ENCODE measurements at places on chromosomes 11 and 22.

DNA sequence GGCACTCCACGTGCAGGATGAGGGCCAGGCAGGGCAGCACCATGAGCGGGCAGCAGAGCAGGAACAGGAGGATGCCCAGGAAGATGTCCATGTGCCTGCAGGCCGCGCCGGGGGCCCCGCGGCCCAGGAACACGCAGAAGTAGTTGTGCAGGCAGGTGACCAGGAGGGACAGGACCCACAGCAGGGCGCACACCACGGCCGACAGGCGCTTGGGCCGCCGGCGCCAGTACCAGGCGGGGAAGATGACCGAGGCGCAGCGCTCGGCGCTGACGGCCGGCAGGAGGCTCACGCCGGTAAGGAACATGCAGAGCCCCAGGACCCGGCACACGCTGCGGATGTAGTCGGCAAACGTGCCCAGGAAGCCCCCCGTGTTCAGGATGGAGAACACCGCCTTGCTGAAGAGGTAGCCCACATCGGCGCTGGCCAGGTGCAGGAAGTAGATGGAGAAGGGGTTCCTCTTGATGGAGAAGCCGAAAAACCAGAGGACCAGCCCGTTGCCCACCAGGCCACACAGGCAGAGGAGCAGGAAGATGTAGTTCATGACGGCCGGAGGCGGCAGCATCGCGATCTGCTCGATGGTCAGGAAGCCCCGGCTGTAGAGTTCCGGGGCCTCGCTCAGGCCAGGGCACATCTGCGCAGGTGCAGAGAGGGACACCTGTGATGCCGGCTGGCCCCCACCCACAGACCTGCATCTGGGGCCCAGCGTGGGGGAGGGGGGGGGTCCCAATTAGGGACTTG lies 7.2 kb downstream of the MRGPRF start:
- DNase-seq = peak; percentile 86

GRCh38 chr11:6618117-6619003 lies 862 bp downstream of the TPP1 start:
- DNase-seq = no peak

DNA sequence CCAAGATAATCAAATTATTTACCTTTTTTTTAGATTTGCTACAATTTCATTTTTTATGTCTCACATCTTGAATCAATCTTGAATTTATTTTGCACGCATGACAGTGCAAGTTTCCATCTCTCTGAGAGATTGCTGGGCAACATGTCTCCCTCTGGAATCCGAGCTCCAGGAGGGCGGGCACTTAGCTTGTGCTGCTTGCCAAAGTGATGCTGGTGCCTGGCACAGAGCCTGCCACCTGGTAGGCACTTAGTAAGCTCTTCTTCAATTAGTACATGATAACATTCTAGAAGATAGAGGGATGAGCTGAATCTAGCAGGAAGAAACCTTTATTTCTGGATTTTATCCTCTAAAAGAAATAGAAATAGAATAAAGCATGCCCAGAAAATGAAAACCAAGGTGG lies 27.5 kb upstream of the OR9I1 start:
- no peak for DNase-seq

GRCh38 chr22:39906207-39906606 lies 5.3 kb downstream of the GRAP2 start:
- DNase-seq = no peak

DNA sequence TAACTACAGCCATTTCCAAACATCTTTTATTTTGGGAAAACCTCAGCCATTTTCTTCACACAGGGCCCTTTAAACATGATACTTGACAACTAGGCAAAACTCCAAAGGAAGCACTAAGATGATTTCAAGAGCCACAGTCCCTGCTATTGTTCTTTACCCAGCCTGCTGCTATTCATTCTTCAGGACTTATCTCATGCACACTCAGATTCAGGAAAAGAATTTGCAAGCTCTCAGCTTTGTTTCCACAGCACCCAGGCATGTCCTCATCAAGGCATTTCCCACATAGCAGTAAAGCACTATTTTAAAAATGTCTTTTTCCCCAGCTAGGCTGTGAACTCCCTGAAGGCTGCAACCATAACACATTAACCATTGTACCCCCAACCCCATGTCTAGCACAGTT lies 609.3 kb upstream of the CCDC90B start:
- no peak for DNase-seq

GRCh38 chr11:35725885-35726284 lies 63.3 kb downstream of the TRIM44 start:
- no peak for DNase-seq

DNA sequence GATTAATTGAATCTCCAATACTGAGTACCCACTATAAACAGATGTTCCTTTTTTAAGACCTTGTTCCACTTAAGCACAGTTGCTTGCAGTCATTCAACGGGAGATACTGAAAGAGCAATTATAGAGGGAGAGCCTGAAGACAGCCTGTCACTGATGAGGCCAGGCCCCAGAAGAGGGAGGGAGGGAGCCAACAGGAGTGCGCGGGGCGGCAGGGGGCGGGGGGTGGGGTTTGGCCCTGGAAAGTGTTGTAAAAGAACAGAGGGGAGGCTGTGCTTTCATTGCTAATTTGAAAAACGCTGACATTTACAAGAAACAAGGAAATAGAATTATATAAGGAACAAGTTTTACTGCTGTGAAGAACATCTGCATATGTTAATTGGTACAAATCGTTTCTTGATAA lies 53.1 kb downstream of the MAP6 start:
- no peak for DNase-seq

DNA sequence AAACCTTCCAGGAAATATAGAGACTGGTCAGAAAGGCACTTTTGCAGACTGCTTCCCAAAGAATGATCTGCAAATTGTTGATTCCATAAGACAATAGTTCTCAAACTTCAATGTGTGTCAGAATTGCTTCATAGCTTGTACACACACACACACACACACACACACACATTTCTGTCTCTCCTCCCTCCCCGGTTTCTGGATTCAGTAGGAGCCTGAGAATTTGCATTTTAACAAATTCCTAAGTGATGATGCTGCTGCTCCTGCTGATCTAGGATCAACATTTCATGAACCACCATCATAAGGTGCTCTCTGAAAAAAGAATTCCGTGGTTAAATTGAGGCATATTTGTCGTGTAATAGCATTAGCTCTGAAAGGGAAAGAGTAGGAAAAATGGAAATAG lies 35.3 kb upstream of the FZD4 start:
- no peak for DNase-seq

DNA sequence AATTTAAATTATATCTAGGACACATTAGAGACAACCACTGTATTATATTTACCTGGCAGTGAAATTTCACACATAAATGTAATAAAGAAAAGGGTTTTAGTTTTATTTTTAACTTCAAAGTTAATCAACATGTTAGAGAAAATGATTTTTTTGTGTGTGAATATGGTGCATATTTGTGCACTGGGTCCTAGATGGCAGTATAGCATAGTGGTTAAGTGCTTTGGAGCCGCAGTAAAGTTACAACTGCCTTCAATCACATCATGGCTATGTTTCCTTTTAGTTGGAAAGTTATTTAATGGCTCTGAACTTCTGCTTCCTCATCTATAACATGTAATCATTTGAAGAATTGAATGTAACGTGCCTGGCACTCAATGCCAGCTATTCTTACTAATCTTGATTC lies 108.9 kb upstream of the DDI1 start:
- DNase-seq = no peak

DNA sequence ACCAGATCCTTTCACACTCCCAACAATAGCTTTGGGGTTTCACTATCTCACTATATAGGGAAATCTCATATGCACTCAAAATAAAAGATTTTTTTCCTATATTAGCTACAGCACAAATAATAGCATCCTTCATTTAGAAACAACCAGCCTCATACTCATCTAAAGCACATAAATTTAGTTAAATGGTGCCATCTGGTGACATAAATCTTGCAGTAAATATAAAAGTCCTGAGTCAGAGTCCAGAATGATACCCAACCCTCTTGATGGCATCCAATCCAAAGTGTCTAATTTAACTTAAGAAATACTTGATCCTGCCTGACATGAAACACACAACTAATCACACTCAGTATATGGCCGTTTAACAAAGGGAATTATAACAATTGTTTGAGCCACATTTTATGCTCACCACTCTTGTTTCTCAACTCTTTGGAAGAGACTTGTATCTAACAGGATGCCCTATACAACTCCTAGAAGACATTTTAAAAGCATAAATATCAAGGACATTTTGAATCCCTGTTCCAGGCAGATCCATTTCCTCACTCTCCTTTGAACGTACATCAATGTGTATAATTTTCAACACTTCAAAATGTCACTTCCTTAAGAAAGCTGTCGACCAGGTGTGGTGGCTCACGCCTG lies 36.2 kb downstream of the DLG2 start:
- no peak for DNase-seq

DNA sequence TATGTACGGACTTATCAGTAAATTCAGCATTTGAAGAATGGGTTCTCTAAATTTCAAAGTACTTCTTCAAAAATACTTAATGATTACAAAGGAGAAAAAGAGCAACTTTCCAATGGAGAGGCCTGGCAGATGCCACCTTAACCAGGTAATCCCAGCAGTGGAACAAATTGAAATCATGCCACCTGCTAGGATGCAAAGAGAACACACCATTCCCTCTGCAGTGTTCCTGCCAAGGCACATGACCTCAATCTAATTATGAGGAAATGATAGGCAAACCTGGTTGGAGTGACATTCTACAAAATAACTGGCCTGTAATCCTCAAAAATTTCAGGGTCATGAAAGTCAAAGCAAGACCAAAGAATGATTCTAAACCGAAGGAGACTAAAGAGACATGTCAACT lies 21.5 kb downstream of the TNRC6B start:
- no peak for DNase-seq

Data from chondrocyte (in vitro differentiated cells).